ENCODE measurements at places on chromosomes 6 and 20.

GRCh38 chr6:399785-400534 lies 8.4 kb downstream of the IRF4 start:
- DNase-seq, result no peak

- no peak for DNase-seq
These were observed 175.4 kb downstream of the ERMARD start for GRCh38 chr6:169926617-169927417.

GRCh38 chr6:140537834-140538705 lies 1163.6 kb upstream of the CITED2 start:
- peak; percentile 41 for DNase-seq

DNA sequence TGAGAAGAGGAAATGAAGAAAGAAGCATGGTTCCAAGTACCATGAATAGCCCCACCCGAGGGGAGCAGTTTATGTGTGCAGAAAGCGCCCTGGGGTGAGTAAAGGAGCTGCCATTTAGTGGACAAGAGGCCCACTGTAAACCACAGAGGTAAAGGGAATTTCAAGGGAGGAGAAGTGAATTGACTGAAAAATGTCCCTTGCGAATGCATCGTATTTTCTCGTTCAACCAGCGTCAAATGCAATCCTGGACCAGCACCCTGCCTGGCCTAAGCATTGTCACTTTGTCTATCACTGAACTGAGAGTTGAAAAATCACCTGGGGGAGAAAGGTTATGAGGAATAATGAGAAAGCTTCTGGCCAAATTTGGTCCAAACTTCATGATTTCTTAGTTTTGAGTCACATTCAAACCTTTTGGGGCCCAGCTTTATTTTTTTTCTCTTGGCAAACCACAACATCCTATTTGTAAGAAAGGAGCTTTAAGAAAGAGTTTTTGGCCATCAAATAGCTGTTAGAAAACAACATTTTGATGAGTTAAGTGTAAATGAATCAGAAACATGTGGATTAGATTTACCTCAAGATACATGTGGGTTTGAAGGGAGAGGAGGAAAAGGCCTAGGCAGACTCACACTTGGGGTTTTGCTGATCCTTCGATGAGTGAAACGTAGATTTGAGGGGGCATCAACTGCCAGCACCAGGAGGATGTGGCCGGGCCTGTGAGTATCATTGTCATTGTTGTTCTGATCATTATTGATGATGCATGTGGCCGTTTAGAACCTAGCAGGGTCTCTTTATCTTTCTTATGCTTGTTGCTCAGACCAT lies 214.0 kb downstream of the CLIC5 start:
- no peak for DNase-seq

GRCh38 chr6:37083243-37084138 lies 78.0 kb downstream of the FGD2 start:
- no peak for DNase-seq

DNA sequence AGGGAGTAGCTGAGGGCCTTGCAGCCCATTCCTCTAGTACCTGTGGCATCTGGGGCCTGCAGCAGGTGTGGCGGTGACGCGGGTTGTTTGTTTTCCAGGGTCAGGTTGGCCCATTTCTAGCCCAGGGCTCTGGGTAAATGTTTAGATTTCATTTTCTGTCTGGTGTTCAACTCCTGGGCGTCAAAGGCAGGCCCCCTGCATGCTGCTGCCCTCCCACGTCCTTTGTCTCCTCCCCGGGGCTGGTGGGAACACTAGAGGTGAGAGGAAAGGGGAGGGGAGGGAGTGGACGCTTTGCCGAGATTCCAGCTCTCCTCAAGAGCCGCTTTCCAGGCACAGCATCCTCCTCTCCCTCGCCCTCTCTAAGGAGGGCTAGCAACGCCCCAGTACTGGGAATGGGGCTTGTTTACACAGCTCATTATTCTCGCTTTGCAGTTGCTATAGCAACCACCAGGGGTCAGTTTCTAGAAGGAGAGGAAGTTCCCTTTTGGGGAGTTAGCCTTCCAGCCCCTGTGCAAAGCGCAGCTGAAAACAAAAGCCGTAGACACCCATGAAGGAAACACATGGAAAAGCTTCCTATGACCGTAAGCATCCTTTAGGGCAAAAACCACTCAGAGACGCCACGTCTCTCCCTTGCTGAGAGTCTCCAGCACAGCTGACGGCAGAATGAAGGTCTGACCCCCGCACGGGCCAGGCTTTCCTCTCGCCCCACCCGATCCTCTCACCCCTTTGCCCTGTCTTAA lies 170.6 kb downstream of the LY86 start:
- peak; percentile 68 for DNase-seq

GRCh38 chr6:147434516-147434915 lies 74.0 kb upstream of the SAMD5 start:
- no peak for DNase-seq

- no peak for DNase-seq
These were observed at the start of gene DEFB126 for GRCh38 chr20:142290-142689. DEFB126 (plus strand) TSS chr20:142590; CDS start chr20:142629, 39 bp downstream.

DNA sequence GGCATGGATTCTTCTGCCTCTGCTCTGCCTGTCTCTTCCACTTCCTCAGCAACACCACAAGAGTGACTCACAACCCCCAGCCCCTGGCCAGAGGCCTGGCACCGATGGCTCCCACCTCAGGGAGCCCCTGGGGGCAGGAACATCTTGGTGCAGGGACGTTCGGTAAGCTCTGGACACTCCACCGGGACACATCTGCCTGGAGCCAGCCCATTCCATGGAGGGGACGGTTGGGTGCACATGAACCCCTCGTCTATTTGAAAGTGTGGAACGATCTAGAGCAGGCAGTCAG lies 246.5 kb downstream of the ERMARD start:
- no peak for DNase-seq

DNA sequence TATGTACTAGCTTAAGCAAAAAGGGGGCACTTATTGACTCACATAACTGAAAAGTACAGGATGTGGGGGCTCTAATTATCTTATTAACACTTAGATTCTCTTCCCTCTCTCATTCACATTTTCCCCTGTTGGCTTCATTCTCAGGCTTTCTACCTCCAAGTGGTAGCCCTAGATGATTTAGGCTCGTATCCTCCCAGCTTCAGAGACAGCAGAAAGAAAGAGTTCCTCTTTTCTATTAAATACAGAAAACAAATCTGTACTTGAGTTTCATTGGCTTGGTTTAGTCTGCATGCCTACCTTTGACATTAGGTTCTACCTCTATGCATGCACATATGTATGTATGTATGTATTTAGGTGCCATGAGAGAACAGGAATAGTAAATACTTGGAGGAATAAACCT lies 15.5 kb upstream of the E2F3 start:
- DNase-seq, result no peak

DNA sequence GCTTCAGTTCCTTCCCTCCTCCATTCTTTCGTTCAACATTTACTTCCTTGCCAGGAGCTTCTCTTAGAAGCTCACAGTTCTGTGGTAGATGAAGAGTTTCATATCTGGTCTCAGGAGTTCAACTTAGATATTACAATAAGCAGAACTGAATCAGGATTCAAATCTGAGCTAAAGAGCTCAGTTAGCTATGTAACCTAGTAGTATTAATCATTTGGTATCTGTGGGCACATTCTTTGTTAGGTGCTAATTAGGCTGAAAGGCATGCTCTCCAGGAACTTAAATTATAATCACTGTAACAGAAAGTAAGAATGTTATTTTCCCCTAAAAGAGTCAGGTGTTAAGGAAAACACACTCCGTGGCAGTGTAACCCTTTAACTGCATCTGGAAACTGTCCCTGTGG lies 8.4 kb downstream of the ZNF76 start:
- DNase-seq, result no peak

GRCh38 chr6:131117878-131118277 lies 17.4 kb upstream of the AKAP7 start:
- DNase-seq, result no peak

- DNase-seq, result no peak
These were observed 81.7 kb upstream of the MTHFD1L start for GRCh38 chr6:150783813-150784212.

DNA sequence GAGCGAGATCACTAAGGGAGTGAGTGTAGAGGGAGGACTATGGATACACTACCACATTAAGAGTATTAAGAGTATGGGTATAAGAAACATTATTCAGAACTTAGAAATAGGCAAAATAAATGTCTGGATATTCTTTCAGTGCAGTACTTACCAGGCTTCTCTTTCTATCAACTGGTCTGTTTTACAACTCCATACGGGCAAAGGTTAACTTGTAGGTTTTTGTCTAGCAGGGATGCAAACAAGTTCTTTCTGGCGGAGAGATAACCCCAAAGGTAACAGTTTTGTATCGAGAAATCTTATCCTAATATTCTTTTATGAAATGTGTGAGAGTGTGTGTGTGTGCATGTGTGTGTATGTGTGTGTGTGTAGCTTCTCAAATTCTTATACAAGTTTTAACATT lies 186.2 kb downstream of the ARHGAP18 start:
- DNase-seq, result no peak

- DNase-seq, result no peak
These were observed 99.7 kb upstream of the ZNF217 start for GRCh38 chr20:53693262-53693871.

GRCh38 chr6:168136622-168137021 lies 57.6 kb upstream of the FRMD1 start:
- no peak for DNase-seq

- no peak for DNase-seq
These were observed 62.3 kb upstream of the SNX9 start for GRCh38 chr6:157760589-157761330.

DNA sequence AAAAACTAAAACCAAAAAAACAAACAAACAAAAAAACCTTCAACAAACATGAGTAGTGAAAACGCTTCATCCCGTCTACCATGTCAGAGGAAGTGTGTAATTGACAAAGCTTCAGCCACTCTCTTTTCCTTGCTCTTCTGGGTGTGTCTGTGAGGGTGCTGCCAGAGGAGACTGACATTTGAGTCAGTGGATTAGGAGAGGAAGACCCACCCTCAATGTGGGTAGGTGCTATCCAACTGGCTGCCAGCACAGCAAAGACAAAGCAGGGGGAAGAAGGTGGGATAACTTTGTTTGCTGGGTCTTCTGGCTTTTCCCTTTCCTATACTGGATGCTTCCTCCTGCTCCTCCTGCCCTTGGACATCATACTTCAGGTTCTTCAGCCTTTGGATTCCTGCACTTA lies 145.6 kb downstream of the TASP1 start:
- DNase-seq, result no peak

- DNase-seq, result no peak
These were observed at the start of gene CENPB for GRCh38 chr20:3786665-3787323. CENPB (minus strand) TSS chr20:3786740; CDS start chr20:3786483, 257 bp downstream.

- no peak for DNase-seq
These were observed 4.2 kb upstream of the BMP6 start for GRCh38 chr6:7721649-7722048.

GRCh38 chr6:37686111-37686510 lies 11.6 kb downstream of the MDGA1 start:
- no peak for DNase-seq

- no peak for DNase-seq
These were observed 18.4 kb upstream of the ID4 start for GRCh38 chr6:19818805-19819204.

GRCh38 chr6:73011945-73012344 lies 213.4 kb downstream of the KHDC1L start:
- no peak for DNase-seq

GRCh38 chr6:775863-776262 lies 82.9 kb upstream of the EXOC2 start:
- DNase-seq, result no peak

- DNase-seq, result no peak
These were observed 17.3 kb downstream of the ATP9A start for GRCh38 chr20:51750770-51751388.

GRCh38 chr6:21996425-21997118 lies 300.3 kb downstream of the PRL start:
- no peak for DNase-seq

DNA sequence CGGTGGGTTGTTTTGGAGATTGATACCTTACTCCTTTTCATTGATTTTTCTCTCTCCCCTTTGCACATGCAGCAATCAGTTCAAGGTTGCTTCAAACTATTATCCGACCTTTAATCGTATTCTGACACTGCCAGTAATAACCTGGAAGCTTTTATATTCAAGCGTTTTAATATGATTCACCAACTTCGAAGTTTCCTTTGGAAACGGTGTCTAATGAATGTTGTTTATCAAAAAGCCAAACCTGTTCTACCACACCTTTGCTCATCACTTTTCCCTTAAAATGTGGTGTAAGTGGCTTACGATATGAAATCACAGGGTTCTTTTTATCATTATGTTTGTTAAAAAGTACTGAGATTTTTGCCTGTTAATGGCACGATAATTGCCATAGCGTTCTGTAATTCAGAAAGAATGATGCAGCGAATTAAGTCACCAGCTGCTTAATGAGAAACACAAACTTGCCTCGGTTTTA lies 660 bp downstream of the STXBP5 start:
- DNase-seq, result no peak

GRCh38 chr6:6631053-6631452 lies 42.5 kb downstream of the LY86 start:
- DNase-seq, result no peak

DNA sequence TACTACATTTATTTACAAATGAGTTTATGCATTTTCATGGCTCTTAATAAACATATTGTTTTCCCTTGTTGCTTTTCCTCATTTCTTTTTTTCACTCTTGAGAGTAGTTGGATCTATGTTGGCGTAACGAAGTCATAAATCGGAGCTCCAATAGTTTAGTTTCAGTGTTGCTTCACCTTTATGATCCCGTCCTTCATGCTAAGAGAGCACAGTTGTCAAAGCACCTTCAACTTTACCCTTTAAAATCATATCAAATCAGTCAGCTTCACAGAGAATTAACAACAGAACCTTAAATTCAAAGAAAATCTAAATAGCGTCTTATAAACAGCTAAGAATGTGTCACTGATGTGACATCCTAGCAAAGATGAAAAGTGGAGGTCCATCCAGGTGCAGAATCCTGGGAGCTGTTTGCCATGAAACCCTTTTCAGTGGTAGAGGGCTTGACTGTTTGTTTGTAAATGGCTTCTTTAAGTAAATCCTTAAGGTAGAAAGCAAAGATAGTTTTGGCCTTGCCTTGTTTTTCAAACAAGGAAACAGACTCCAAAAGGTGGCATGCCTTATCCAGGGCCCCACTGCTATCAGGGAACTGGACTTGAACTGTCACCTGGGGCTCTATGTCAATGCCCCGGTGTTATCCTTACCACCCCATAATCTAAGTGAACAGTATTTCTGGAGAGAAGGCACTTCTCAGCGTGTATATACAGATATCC lies 148.4 kb downstream of the AKAP7 start:
- DNase-seq, result no peak

- DNase-seq, result no peak
These were observed 65.8 kb downstream of the BTBD9 start for GRCh38 chr6:38573801-38574395.

- DNase-seq, result peak; percentile 35
These were observed 1.2 kb upstream of the HMGA1 start for GRCh38 chr6:34235307-34236130.

- DNase-seq, result no peak
These were observed 16.1 kb upstream of the SAMHD1 start for GRCh38 chr20:36967636-36968035.

DNA sequence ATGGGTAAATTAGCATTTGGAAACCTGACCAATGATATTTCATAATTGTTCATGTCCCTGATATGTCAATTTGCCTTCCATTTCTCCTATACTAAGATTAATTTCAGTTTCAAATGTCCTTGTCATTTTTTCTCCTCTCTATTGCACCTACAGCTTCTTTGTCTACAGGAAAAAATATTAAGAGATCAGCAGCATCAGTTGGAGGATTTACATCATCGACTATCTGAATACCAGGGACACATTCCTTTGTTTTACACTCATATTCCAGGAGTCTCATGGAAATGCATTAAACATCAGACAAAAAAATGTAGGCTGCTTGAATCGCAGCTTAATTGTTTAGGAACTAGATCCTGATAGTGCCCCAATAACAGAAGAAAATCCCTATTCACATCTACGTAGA lies 188.2 kb downstream of the PRKN start:
- DNase-seq, result no peak
